ENCODE measurements at places on chromosomes 3 and 15.

DNA sequence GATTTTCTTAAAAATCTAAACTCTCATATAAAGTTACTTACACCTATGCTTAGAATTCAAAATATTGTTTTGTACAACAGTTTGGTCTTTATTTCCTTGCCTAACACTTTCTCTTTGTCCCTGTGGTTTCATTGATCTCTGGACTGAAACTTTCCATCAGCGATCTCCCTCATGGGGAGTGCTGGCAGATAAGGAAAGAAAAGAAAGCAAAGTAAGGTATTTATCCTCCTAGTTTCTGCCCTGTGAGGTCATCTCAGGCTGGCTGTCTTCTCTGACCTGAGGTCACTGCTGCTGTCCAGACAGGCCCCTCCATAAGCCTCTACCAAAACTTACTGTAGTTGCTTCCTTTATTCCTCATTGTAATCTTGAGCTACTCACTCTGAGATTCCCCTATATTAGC, 57.9 kb upstream of the EPHA6 start:
- DNase-seq, result no peak

- DNase-seq, result no peak
Measured at GRCh38 chr15:83930392-83931212, 276.7 kb downstream of the ADAMTSL3 start.

DNA sequence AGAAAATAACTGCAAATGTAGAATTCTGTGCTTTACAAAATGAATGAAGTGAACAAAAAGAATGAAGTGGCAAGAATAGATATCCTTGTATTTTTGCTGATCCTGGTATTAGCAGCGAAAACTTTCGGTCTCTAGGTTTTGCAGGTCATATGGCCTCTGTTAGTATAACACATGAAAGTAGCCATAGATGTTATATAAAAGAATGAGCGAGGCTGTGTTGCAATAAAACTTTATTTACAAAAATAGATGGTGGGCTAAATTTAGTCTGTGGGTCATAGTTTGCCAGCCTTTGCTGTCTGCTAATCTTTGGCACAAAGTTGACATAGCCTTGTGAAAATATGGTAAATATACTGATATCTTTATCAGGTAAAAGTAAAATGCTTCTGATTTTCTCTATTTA, 35.2 kb downstream of the SEC22A start:
- no peak for DNase-seq

DNA sequence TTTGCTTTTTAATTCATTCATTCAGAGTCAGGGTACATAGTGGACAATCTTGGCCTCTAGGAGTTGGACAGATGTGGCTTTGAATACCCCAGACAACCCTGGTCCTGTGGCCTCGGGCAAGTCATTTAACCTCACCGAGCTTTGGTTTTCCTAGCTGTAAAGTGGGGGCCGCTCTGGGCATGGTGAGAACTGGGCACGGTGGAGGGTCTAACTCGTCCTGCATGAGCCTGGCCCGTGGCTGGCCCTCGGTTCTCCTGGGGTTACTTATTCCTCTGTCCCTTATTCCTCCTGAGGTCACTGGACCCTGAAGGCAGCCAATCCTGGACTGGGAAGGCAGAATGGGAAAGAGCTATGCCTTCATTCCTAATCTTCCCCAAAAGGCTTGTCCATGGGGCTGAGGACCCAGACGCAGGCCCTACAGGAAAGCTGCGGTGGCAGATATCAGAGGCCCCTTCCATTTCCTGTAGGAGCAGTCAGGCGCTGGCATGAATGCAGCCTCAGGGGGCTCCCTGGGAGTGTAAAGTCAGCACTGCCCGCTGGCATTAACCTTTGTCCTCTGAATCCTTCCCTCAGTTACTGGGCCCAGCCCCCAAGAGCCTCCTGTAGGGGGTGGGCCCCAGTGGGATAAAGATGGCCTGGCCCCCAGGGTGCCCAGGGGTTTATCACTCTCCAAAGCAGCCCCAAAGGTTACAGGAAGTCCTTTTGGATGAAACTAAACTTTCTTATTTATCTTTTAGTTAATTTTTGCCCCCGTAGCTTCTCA, 17.9 kb upstream of the SEC13 start:
- DNase-seq, result no peak

DNA sequence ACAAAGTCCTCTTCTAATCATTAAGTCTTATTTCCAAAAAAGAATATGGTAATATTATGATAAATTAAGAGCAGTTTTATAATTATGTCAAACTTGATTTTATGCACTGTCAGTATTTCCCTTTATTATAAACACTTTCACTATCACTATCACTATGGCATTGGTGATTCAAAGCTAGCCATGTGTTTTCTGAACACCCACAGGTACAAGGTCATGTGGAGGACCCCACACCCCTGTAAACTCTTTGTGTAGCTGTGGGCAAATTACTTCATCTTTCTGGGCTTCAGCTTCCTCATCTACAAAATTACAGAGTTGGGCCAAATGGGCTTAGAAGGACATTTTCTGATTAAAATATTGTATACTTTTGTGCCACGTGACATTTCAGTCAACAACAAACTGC, 41.7 kb downstream of the FBXL22 start:
- DNase-seq, result no peak
